ENCODE measurements at places on chromosomes 2 and 18. TPM values are rescaled to one million over a fixed set of nuclear protein-coding genes. Genes with fewer than 3 reads are reported as not detected.

- peak; percentile 46 for DNase-seq
These were observed 31.5 kb downstream of the FBXO48 start for GRCh38 chr2:68435615-68436014.

GRCh38 chr2:37283207-37283606 lies 41.4 kb downstream of the PRKD3 start:
- peak; percentile 92 for DNase-seq

GRCh38 chr18:2617401-2617998 lies 38.0 kb upstream of the SMCHD1 start:
- DNase-seq, result peak; percentile 49

DNA sequence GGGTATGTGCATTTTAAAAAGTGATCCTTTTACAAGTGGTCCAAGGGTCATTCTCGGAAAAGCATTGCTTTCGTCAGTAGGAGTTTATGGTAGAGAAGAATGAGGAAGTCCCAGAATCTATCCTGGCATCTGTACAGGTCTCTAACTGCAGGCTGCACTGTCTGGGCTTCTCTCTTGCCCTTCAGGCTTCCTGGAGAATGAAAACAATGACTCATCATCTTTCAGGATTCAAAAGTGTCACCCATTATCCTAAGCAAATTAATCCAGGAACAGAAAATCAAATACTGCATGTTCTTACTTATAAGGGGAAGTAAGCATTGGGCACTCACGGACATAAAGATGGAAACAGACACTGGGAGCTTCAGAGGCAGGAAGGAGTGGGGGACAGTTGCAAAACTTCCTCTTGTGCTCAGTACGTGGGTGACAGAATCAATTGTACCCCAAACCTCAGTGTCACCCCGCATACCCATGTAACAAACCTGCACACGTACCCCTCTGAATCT lies 60.2 kb upstream of the TXNDC2 start:
- peak; percentile 96 for DNase-seq

GRCh38 chr2:10536569-10537133 lies 88.5 kb upstream of the ODC1 start:
- no peak for DNase-seq

DNA sequence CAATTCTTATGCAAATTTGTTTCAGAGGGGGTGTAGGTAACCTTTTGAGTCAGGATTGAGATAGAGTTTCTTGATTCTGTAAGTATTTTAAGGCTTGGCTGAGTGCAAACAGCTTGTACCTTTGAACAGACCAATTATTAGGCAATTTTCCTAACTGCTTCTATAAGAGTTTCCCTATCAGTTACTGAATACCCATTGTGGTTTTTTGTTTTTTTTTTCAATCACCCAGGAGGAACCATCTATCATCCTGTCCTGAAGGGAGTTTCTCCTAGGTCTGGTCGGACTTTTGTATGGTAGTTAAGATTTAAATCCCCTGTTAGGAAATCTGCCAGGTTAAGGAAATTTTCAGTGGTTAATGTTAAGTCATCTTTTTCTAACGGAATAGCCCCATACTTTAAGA lies 319.4 kb upstream of the SLC39A10 start:
- DNase-seq, result peak; percentile 3

ZCCHC2 gene
- total RNA-seq, result 14.8 TPM
